ENCODE measurements at places on chromosomes 6 and 20. TPM values are rescaled to one million over a fixed set of nuclear protein-coding genes. Genes with fewer than 3 reads are reported as not detected.

GRCh38 chr6:47737406-47737805 lies 39.0 kb downstream of the ADGRF4 start:
- no peaks in the 10 kb centered on the region for H3K36me3 ChIP-seq
- no peaks in the 10 kb centered on the region for H3K27me3 ChIP-seq
- DNase-seq = no peak
- H3K27ac ChIP-seq = no peak overlapping the region

- no peak overlapping the region for H3K4me3 ChIP-seq
- no peak overlapping the region for H3K27ac ChIP-seq
- H3K27me3 ChIP-seq = peaks cover 12% of the 10 kb centered on the region
- H3K4me1 ChIP-seq = no peaks in the 10 kb centered on the region
- no peak for DNase-seq
These were observed 39.8 kb upstream of the BACH2 start for GRCh38 chr6:90336388-90336947.

DNA sequence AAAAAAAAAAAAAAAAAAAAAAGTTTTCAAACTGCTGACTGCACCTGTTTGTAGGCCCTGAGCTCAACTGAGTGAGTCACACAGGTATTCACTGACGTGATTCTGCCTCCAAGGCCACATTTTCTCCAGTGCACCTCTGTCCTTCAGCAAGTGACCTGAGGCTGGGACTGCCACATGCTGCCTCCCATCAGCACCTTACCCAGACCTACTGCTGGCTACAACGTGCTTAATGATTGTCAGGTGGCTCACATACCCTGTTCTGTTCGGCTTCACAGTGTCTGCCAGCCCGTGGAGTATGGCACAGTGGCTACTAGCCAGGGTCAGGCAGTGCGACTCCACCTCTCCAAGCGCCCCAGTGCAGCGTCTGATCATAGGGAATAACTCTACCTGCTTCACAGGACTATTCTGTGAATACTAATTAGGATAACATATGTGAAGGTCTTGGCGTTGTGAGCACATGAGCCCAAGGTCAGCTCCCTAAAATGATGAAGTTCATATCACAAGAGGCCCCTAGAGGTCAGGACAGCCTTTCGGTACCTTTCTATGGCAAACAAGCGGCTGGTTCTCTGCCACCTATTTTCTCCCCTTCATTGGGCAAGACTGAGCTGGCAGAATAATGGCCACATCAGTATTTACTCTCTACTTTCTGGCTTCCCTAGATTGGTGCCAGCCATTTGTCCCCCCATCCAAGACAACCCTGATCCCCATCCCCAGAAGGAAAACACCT lies 28.1 kb downstream of the RIPOR3 start:
- DNase-seq = no peak
- no peak overlapping the region for H3K4me3 ChIP-seq
- H3K27ac ChIP-seq = no peak overlapping the region
- H3K4me1 ChIP-seq = peaks cover 9% of the 10 kb centered on the region

- no peak overlapping the region for H3K4me3 ChIP-seq
- H3K27ac ChIP-seq = no peak overlapping the region
- DNase-seq = no peak
- H3K4me1 ChIP-seq = peaks cover 2% of the 10 kb centered on the region
- peaks cover 2% of the 10 kb centered on the region for H3K36me3 ChIP-seq
- H3K27me3 ChIP-seq = no peaks in the 10 kb centered on the region
These were observed 19.0 kb downstream of the MCM8 start for GRCh38 chr20:5969348-5969935.

DNA sequence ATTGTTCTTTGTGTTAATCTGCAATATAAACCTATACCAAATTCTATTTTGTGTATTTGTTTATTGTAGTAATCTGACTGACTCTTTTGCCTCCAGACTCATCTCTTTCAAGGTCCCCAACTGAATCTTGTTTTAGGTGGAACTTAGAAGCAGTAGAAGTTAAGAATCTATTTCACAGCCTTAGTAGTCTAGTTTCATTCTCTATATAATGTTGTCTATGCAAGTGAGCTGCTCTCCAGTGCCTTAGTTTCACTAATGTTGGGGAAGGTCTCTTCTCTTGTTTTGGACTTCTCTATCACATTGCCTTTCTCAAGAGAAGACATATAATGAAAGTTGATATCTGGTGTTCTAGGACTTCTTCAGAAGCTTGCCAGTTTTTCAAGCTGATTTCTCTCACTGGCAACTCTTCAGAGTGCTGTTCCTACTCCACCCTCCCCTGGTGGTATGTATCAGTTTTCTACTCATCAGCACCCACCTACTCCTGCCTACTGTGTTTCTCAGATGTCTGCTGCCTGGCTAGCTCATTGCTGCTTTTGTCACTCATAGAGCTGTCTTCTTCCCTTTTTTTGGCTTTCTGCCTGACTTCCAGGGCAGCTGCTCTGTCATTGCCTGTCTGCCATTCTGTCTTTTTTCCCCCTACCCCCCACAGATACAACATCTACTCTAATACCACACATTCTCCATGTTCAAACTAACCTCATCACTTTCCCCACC lies 82.1 kb downstream of the PTPRA start:
- peaks cover 6% of the 10 kb centered on the region for H3K36me3 ChIP-seq
- no peaks in the 10 kb centered on the region for H3K27me3 ChIP-seq
- H3K4me3 ChIP-seq = no peak overlapping the region
- DNase-seq = no peak
- peaks cover 3% of the 10 kb centered on the region for H3K4me1 ChIP-seq
- no peak overlapping the region for H3K27ac ChIP-seq

GRCh38 chr6:110878751-110879522 lies 4.4 kb downstream of the AMD1 start:
- H3K36me3 ChIP-seq = no peaks in the 10 kb centered on the region
- H3K27ac ChIP-seq = peak overlapping the region; percentile 53
- peaks cover 12% of the 10 kb centered on the region for H3K4me1 ChIP-seq
- DNase-seq = peak; percentile 59

GRCh38 chr6:228881-229651 lies 63.2 kb upstream of the DUSP22 start:
- H3K4me3 ChIP-seq = no peak overlapping the region
- no peak for DNase-seq
- H3K36me3 ChIP-seq = no peaks in the 10 kb centered on the region
- H3K27ac ChIP-seq = no peak overlapping the region
- peaks cover 2% of the 10 kb centered on the region for H3K27me3 ChIP-seq

- no peaks in the 10 kb centered on the region for H3K4me1 ChIP-seq
- no peak overlapping the region for H3K4me3 ChIP-seq
- H3K36me3 ChIP-seq = peaks cover 5% of the 10 kb centered on the region
- no peaks in the 10 kb centered on the region for H3K27me3 ChIP-seq
- H3K27ac ChIP-seq = no peak overlapping the region
These were observed 19.9 kb downstream of the SLC2A4RG start for GRCh38 chr20:63759377-63759901.

DNA sequence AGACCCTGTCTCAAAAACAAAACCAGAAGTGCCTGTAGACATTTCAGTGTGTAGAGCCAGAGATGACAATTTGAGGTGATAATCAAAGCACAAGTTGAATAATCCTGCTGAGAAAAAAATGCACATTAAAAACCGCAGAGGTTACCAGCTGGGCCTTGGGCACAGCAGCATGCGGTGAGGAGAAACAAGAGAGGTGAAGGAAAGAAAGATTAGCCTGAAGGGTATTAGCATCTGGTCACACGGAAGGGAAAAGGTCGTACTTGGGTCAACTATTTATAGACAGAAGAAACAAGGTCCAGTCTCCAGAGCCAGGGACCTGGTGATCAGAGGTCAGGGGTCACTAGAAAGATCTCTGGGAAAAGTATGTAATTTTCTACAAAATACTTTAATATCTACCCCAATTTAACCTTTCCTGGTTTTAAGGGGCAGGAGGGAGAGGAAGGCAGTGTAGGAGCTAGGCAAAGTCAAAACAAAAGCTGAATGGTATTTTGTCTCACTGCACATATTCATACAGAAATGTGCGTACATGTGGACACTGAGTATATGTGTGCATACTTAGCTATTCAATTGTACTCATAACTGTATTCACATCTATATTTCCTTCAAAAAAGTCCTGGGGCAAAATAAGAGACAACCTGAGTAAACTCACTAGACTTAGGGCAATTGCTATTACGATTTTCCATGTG lies 10.1 kb downstream of the MAP7 start:
- H3K4me3 ChIP-seq = no peak overlapping the region
- H3K36me3 ChIP-seq = no peaks in the 10 kb centered on the region
- no peaks in the 10 kb centered on the region for H3K4me1 ChIP-seq
- no peak for DNase-seq
- H3K27ac ChIP-seq = no peak overlapping the region
- peaks cover 12% of the 10 kb centered on the region for H3K27me3 ChIP-seq

DNA sequence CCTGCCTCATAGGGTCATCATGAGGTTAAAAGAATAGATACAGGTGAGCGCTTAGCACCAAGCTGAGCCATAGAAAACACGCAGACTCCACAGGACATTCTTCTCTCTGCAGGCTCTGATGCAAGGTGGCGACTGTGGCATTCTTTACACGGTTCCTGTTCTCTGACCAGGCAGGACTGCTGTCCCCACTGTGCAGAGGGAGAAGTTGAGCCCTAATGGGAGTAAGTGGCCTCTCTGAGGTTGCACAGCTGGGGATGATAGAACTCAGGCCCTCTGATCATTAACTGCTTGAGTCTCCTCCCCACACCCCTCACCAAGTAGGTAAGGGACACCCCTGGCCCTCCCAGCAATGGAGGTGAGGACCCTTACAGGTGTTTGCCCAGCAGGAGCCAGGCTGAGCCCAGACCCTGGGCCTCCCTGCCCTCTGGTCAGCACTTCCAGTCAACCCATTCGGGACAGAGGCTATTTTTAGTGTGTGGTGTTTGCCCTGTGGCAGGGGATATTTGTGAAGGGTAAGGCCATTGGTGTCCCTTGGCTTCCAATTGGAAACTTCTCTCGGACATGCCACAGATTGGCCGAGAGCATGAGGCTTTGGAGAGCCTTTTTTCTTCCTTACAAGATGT lies 116.8 kb downstream of the VEGFA start:
- H3K4me1 ChIP-seq = no peaks in the 10 kb centered on the region
- H3K4me3 ChIP-seq = no peak overlapping the region
- no peak for DNase-seq
- peaks cover 32% of the 10 kb centered on the region for H3K27me3 ChIP-seq
- H3K27ac ChIP-seq = no peak overlapping the region

GRCh38 chr6:1821164-1821512 lies 211.4 kb downstream of the FOXC1 start:
- H3K4me3 ChIP-seq = peak overlapping the region; percentile 24
- no peaks in the 10 kb centered on the region for H3K36me3 ChIP-seq
- H3K4me1 ChIP-seq = peaks cover 9% of the 10 kb centered on the region

Gene ECHDC1
- 114 TPM for total RNA-seq

Gene DLK2
- 0.90 TPM for total RNA-seq

Gene DEFB132
- total RNA-seq = not detected

Gene KCNQ5
- total RNA-seq = 1.7 TPM

Gene APOBEC2
- not detected for total RNA-seq

Data from IMR-90 (cell line).